ENCODE measurements at places on chromosomes 1 and 21.

GRCh38 chr1:2053217-2053616, 3.0 kb downstream of the PRKCZ start:
- no peak for DNase-seq

DNA sequence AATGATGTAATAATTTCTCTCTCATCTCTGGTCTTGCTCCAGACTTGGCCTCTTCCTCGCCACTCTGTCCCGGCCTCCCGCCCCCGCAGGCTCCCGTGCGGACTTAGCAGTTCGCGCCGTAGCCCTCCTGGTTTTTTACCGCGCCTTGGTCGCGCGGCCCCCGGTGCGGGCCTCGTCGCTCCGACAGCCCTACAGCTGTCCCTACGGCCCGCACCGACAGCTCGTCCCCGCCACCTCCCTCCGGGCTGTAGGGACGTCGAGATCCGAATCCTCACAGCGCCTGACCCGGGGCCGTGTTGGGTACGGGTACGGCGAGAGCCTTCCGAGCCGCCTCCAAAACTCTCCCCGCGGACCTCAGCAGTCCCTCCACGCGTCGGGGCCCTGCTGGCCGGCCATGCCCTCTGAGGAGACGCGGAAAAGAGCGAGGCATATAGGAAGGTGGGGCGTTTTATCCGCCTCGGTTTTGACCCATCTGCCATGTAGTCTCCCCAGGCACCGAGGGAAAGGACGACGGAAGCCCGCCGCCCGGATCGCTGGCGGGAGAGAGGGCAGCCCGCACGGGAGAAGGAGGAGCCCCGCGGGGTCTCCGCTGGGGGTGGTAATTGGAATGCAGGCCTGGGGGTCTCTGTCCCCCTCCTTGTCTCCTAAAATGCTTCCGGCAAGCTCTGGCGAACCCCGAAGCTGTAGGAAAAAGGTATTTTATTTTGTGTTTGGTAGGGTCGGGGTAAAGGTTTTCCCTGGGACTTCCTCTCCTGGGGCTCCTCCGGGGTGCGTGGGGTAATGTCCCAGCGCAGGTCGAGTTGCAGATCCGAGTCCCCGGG, 3.3 kb downstream of the LHX4 start:
- no peak for DNase-seq

- DNase-seq, result no peak
These were observed 53.3 kb upstream of the HOOK1 start for GRCh38 chr1:59761443-59761842.

- no peak for DNase-seq
These were observed 3.9 kb upstream of the ATP1B1 start for GRCh38 chr1:169102567-169102966.

GRCh38 chr1:230965535-230965934, 13.1 kb downstream of the TTC13 start:
- DNase-seq, result no peak

- no peak for DNase-seq
These were observed 361.1 kb downstream of the TGFB2 start for GRCh38 chr1:218705911-218706893.

DNA sequence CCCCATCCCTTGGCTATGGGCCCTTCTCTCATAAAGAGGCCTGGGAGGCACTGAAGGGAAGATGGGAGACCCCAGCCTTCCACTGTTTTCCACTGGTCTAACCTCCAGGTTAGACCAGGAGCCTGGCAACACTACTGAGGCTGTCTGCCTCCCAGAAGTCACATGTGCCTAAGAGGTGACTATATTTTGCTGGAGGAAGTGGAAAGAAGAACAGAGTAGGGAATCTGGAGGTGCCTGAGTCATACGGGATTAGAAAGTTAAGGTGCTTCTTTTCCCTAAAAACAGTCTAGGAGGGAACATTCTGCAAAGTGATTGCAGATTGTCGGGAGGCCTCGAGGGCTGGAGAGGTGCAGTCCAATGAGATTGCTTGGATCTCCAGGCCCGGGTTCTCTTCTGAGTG, 4.6 kb downstream of the NFASC start:
- no peak for DNase-seq

- DNase-seq, result no peak
These were observed 146.6 kb downstream of the GLUL start for GRCh38 chr1:182245040-182245439.

DNA sequence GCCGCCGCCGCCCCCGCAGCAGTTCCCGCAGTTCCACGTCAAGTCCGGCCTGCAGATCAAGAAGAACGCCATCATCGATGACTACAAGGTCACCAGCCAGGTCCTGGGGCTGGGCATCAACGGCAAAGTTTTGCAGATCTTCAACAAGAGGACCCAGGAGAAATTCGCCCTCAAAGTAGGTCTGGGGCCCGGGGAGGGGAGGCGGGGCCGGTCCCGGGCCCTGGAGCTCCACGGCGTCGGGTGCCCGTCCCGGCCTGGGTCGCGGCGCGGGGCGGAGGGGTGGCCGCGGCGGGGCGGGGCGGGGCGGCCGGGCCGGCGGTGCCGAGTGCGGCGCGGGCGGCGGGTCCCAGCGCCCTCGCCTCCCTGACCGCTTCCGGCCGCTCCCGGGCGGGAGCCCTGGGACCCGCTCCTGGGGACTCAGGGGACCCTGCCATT, 646 bp downstream of the MAPKAPK2 start:
- DNase-seq, result no peak

GRCh38 chr1:188402986-188403385, 1574.2 kb downstream of the PLA2G4A start:
- no peak for DNase-seq

DNA sequence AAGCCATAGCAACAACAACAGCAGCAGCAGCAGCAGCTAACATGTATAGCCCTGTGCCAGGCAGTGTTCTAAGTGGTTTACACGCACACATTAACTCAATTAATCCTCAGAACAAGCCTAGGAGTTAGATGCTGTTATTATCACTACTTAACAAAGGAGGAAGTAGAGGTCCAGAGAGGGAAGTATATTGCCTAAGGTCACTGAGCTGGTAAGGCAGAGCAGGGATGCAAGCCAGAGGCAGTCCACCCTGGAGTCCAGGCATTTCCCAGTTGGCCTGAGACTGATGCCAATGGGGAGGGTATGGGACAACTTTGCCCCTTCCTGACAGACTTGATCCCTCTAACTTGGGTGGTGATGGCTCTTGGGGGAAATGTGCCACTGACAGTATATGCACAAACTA, 6.8 kb downstream of the CDC14A start:
- DNase-seq, result no peak

DNA sequence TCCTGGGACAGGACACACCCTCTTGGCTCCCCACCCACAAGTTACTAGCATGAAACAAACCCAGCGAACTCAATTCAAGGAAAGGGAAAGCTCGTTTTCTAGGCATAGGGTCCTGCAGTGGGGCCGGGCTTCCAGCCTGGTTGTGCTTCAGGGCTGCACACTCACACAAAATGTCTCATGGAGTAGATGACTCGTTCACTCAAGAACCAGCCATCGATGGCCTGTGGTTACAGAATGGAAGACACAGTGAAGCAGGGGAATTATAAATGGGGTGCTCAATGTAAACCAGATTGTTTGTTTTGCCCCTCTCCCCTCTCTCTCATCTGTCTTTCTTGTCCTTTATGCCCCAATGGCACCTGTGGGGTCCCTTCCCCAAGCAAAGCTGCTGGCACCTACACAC, 56.0 kb upstream of the COX20 start:
- DNase-seq, result no peak

GRCh38 chr1:47823040-47823808, 174.0 kb downstream of the TRABD2B start:
- no peak for DNase-seq

DNA sequence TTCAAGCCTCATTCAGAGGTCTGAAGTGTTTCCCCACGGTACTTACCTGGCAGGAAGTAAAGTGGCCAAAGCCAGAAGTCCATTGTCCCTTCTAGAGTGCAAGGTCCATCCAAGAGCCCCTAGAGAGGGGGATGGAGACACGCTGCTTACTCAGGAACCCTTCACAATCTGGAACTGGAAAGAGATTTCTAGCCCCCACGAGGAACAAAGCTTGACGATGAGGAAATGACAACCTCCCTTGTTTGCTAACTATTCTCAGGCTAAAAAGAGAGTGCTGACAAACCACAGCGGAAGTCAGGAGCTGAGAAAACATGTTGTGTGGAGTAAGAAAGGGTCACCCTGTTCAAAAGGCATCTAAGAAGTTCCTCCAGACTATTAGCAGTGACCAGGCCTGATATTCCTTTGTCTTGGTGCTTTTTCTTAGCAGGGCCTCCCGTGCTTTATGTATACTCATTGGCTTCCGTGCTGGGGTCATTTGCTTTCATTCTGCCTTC, at the start of gene FCMR:
Gene FCMR, minus strand, starts transcription at position 170 of the 494 bp plus-strand sequence. Its CDS starts 87 bp downstream, at position 83.
- no peak for DNase-seq

- DNase-seq, result no peak
These were observed 290.0 kb upstream of the RUNX1 start for GRCh38 chr21:35338881-35339632.

DNA sequence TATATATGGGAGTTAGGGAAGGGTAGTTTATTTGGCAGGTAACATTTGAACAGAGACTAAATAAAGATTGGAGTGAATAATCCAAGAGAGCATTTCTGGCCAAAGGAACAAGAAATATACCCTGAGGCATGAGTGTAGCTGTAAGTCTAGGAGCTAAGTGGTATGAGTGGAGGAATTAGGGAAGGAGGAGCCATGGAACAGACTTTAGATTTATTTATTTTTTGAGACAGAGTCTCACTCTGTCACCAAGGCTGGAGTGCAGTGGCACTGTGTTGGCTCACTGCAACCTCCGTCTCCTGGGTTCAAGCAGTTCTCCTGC, 18.4 kb downstream of the CAPZA1 start:
- no peak for DNase-seq

- DNase-seq, result no peak
These were observed 22.2 kb upstream of the KCNJ15 start for GRCh38 chr21:38234395-38235142.

GRCh38 chr21:44867464-44867863, 6.0 kb downstream of the PTTG1IP start:
- no peak for DNase-seq

DNA sequence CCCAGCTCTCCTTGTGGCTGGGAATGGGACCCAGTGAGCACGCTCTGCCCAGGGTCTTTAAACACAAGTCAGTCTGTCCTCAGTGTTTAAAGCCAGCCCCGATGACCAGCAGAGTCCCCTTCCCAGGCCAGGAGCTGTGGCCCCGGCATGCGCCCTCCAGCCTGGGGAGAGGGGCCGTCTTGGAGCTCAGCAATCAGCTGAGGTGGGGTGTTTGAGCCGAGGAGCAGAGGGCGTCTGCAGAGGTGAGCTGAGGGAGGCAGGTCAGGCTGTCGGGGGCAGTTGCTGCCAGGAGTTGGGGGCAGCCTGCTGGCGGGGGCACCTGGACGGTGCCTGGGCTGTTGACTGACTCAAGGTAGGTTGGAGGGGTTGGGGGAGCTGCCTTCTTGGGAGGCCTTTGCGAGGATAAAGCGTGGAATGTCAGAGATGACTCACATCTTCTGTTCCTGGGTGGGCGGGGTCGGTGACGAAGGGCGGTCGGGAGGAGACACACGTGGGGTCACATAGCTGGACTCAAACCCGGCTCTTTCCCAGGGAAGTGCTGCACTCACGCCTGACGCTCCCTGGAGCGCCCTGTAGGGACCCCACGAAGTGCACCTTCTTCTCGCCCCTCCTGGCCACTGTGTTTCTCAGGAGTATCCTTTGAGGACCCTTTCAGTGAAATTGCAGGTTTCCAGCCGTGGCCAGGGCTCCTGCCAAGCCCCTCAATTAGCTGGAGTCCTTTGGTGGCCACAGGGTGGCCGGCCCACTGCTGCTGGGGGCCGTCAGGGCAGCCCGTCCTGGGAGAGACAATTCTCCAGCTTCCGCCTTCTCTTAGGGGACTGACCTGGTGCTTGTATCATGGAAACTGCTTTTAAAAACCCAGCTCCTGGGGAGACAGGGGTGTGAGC, 86.2 kb downstream of the SIK1 start:
- no peak for DNase-seq

DNA sequence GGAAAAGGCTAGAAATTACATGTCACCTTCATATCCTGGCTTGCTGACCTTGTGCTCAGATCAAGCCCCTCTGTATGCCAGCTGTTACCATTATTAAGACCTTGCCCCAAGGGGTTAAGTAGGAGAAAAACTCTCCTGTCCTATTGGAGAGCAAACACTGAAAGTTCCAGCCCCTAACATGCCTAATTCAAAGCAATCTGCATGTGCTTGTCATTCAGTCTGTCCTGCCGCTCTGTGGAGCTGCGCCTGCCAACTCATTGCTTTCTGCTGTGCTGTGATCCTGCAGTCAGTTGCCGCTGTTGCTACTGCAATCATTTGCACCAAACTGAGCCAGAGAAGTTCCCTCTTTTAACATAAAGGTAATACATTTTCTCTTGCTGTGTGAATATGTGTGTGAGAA, 113.4 kb downstream of the DISP1 start:
- peak; percentile 54 for DNase-seq

- no peak for DNase-seq
These were observed 99.1 kb downstream of the NIBAN1 start for GRCh38 chr1:184875218-184875617.

DNA sequence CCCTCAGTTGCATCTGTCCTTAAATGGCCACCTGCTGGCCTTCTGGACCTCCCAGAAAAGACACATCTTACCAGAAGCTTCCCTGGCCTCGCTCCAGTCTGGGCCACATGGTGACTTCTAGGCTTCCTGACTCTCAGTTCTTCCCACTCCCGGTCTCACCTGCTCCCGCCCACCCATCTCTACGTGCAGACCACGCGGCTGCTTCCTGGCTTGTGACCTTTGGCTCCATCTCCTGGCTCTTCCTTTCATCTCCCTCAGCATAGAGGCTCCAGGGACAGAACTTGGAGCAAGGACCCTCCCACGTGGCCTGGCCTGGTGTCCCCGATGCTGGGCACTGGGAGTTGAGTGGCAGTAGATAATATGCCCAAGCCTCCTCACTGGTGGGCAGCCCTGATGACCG, 124.9 kb upstream of the IRF2BP2 start:
- DNase-seq, result no peak

DNA sequence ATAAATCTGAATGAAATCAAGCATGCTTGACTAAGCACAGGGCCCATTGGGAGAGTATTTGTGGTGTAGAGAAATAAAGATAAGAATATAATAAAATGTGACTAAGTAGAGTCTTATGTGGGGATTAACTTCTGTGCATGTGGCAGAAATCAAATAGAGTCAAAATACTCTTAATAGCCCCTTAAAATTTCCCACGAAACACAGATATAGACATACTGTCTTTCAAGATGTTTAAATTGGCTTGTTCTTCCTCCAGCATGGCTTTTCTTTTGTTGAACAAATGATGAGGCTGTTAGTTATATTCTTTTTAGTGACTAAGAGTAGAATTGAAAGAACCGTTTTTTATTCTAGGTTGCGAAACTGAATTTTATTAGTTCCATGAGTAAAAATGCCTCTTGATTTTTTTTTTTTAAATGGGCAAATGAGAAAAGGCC, 112.3 kb downstream of the RPS6KC1 start:
- no peak for DNase-seq

DNA sequence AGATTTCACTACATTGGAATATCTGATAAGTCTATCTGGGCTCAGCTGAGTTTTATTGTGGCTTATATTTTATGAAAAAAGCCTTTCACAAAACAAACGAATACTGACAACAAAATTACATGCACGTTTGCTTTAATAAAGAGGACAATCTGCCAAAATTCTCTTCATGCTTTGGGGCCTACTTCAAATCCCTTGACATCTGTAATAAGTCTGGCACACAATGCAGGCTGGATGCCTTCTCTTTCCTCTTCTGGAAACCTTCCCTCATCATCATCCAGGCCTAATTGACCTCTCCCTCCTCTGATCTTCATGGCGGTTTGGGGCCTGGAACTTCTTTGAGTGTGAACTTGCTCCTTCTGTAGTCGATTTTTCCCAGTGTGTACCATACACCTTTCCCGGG, 70.3 kb downstream of the MAP10 start:
- no peak for DNase-seq

GRCh38 chr1:243917177-243917862, 67.3 kb upstream of the AKT3 start:
- peak; percentile 50 for DNase-seq

All from NCI-H1436 (cell line).